ENCODE measurements at places on chromosomes 1 and 21. TPM values are rescaled to one million over a fixed set of nuclear protein-coding genes. Genes with fewer than 3 reads are reported as not detected.

DNA sequence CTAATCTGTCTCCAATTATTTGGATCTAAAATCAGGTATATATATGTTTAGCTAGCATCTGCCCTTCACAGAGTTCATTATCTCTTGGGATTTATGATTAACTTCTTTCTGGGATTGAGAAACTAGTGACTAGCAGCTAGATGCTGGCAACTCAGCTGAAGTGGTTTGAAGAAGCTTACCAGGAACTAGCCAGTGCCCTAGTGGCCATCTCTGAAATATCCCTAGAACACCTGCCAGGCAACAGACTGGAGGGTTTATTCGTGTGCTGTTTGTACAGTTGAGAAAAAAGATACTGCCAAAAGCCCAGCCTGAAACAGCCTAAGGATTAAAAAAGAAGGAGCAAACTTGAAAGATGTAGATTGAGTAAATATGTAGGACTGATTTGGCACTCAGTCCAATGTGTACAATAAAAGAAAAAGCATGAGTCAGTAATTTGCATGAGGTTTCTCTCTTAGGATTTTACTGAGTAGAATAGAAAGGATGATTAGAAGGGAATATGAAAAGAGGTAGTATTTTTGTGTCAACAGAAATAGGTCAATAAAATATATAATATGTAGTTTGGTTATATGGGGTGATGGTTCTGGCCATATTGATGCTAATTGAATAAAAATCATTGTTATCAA is 1144.6 kb upstream of the ADGRL2 start:
- DNase-seq = no peak

DNA sequence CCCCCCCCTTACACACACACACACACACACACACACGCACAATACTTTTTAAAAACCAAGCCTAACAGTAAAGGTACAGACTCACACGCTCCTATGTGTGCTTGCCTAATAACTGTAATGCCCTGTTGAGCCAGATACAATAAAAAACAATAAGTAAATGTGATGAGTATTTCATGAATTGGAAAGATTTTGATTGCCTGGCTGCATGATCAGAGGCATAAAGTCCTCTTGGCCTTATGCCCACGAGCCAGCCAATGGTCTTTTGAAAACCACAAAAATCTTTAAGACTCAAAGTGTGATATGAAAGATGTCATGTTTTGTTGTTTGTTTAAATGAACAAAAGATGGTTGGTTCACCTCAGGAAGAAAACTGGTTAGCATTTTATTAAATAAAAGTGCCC is 441.9 kb upstream of the ZRANB2 start:
- DNase-seq = no peak

GRCh38 chr1:56255516-56256152 is 323.7 kb downstream of the PLPP3 start:
- DNase-seq = peak; percentile 81

- peak; percentile 71 for DNase-seq
Observed at GRCh38 chr1:99645203-99645602, 710 bp upstream of the PALMD start.

DNA sequence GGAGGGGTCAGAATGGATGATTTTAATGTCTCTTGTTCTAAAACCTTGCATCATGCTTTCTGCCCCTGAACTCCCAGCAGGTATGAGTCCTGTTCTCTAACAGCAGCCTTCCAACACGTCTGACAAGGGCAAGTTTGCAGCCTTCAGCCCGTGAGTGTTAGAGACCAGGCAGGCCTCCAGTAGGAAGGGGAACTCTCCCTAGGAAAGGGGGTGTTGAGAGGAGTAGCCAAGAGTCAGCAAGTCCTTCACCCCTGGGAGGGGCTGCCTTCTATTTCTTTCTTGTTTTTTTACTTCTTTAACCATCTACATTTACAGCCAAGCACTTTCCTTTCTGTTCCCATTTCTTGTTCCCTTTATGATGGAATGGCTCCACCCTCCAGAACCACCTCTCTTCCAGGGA is 14.2 kb downstream of the BATF3 start:
- DNase-seq = no peak

- DNase-seq = no peak
Observed at GRCh38 chr1:234559152-234559901, 50.7 kb downstream of the IRF2BP2 start.

The RGSL1 gene
- total RNA-seq = not detected
